Stimulated activated CD8-positive, alpha-beta memory T cell treated with anti-CD3 and anti-CD28 coated beads, Interleukin-7, amount 100 ng/mL, for 1 hour (primary cell): ENCODE measurements at places on chromosomes 4 and X.

DNA sequence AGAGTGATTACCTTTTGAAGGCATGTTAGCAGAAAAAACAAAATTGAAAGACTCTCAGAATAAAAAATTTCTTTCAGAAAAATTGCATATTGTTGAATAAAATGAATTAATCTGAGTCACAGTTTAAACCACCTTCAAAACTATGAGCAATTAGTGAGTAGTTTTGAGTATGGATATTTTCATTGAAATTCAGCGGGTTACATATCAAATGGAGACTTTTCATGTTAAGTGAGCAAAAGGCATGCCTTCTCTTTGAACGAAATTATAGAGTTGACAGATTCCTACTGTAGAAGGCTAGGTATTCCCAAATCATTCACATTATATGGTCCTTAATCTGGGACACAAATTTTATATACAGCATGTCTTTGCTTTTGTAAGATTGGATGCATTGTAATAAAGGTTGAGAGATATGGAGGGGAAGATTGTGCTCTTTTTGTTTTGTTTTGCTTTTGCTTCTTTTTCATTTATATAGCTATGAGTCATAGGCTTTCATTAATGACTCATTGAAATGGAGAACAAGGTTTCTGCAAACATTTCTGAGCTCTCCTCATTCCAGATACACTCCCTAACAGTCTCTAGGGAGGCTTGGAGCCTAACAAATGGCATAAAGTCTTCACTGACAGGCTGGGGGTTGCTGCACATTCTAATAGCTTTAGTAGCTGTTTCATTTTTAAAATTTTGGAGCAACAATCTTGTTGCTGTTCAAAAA lies 21.6 kb downstream of the PCDH18 start:
- DNase-seq: no peak

DNA sequence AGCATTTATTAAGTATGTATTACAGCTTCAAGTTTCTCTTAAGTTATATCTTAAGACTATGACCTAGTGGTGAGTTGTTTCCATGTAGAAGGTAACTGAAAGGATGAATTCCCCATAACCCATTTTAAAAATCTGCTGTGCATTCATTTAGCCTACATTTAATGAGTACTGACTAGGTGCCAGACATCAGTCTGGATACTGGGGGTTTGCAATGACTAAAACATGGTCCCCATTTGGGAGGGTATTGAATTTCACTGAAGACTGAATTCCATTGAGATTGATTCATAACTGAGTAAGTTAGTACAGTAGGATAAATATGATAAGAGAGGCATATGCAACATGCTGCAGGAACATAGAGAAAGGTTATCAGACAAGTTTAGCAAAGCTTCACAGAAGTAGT lies 241.5 kb downstream of the FRAS1 start:
- DNase-seq: no peak

- DNase-seq: no peak
These were observed 629.7 kb downstream of the STIM2 start for GRCh38 chr4:27490315-27490714.

DNA sequence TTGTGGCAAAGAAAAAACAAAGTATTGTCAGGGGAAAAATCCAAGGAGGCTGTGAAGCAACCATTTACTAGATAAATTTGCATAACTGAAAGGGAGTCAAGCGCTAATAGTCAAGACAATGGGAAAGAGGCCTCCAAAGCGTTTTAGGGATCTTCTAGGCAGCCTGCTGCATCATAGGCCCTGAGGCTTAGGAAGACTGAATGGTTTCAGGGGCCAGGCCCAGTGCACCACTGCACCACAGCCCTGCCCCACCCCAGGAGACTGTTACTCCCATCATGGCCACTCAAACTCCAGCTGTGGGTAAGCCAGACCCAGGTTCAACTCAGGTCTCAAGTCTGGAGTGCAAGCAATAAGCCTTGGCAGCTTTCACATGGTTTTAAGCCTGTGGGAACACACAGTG lies 362.9 kb downstream of the SH3BGRL start:
- no peak for DNase-seq

- no peak for DNase-seq
These were observed 235.3 kb downstream of the GPAT3 start for GRCh38 chr4:83771113-83771705.

DNA sequence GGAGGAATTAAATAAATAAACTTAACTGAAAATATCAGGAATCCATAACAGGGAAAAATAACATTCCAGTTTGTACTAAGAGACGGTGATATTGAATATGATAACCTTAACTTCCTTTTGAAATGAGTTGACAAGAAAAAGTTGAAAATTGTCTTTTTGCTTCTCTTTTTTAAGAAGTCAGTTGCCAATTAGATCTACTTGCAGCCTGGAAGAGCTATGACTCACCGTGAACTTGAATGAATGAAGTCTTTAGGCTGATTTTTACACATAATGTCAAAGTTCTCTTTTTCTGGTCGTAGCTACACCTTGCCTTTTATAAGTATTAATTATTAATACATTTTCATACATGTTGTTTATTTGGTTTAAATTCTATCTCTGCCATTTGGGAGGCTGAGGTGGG lies 94.4 kb upstream of the HPGD start:
- no peak for DNase-seq
